ENCODE measurements at places on chromosomes 11 and 22.

GRCh38 chr11:910044-910588, 494 bp downstream of the CHID1 start:
- DNase-seq = no peak

- no peak for DNase-seq
Observed at GRCh38 chr11:12434325-12434654, 56.9 kb downstream of the PARVA start.

DNA sequence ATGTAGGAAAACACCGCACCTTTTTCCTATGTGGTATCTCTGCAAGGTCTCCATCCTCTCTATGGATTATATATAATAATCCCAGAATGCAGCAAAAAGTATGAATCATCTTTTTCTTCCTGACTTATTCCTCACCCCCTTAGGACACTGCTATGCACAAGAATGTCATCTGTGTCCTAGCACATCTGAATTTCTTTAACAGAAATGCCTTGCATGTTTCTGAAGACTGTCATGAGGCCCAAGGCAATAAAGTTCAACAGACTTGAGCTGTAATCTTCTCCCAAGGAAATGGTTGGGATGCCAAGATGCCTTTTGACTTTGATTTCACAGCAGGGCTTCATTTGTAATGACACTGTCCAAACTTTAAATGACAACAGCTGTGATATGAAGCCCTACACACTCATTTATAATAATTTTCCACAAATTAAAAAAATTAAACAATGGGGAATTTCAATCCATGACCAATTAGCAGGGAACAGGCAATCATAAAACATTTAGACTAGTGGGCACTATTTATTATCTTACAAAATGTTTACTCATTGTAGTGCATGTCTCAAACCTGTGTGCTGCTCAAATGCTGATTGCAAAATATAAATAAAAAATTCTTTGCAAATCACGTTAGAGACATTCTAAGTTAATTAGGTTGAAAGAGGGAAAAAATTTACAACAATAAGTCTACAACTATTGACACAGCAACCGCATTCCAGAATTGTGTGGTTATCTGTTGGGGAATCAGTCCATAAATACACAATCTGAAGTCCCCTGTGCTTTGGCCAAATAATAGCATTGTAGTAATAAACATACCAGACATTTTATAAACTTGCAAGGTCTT, 242.3 kb downstream of the SWAP70 start:
- DNase-seq = no peak

DNA sequence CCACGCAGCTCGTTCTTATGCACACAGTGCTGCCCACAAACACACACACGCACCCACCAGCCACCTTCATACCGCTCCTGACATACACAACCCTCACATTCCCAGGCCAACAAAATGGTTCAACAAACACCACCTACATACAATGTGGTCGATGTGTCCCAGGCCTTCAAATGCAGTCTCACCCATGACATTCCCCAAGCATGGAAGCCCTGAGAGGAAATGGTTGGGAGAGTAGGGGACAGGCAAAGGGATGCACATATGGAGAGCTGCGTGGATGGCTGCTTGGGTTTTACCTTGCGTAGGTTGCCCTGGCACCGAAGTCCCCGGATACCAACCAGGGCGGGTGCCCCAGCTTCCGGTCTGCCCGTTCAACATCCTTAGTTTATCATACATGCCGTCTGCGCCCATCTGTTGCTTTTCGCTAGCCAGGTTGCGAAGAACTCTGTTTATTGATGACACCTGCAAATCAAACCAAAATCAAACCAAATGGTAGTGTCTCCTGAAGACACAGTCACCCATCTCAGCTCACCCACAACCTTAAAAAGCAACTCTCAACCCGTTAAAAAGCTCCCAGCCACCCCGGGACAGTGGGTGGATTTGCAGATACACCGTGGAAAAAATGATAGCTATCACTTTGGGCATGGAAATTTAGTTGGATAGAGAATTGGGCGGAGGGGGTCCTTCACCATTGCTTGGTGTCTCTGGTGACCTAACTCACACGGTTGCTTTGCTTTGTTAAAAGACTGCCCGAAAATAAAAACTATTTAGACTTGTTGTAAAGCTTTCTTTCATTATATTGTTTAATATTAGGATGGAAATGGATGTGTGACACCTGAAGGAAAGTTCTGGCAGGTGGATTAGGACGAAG, 10.5 kb downstream of the PAX6 start:
- DNase-seq = no peak

GRCh38 chr22:49862496-49862776, 8.8 kb downstream of the ZBED4 start:
- DNase-seq = no peak

DNA sequence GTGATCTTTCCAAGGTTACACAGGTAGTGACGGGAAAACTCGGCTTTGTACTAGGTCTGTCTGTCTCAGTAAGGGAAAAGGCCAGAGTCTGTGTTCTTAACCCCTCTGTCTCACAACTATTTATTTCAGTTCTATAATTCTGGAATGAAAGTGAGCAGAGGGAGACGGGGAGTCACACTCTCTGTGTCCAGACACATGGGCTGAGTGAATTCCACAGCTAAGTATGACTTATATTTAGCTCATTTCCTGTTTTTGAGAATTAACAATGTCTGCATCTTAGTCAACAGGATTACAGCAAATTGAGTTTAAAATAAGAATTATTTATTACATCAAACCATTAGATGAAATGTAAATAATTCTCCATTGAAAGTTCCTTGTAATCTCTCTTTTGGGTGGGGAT, 62.5 kb upstream of the OR4B1 start:
- no peak for DNase-seq

DNA sequence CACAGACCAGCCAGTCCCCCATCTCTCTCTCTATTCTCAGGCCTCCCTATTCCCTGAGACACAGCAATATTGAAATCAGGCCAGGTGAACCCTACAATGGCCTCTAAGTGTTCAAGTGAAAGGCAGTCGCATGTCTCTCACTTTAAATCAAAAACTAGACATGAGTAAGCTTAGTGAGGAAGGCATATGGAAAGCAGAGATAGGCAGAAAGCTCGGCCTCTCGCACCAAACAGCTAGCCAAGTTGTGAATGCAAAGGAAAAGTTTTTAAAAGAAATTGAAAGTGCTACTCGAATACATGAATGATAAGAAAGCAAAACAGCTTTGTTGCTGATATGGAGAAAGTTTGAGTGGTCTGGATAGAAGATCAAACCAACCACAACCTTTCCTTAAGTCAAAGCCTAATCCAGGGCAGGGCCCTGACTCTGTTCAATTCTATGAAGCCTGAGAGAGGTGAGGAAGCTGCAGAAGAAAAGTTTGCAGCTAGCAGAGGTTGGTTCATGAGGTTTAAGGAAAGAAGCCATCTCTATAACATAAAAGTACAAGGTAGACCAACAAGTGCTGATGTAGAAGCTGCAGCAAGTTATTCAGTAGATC, 19.8 kb upstream of the MPZL2 start:
- DNase-seq = no peak

GRCh38 chr11:65997286-65997685, 4.7 kb downstream of the EIF1AD start:
- no peak for DNase-seq

DNA sequence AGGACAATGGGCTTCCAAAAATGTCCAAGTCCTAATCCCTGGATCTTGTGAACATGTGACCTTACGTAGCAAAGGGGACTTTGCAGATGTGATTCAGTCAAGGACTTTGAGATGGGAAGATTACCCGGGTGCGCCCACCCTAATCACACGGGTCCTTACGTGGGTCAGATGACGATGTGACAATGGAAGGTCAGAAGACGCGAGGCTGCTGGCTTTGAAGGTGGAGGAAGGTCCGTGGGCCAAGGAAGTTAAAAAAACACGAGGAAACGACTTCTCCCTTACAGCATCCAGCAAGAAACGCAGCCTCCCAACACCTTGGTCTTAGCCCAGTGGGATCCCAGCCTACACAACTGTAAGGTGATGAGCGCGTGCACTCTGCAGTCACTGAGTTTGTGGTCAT, 860.1 kb downstream of the TBC1D22A start:
- no peak for DNase-seq

DNA sequence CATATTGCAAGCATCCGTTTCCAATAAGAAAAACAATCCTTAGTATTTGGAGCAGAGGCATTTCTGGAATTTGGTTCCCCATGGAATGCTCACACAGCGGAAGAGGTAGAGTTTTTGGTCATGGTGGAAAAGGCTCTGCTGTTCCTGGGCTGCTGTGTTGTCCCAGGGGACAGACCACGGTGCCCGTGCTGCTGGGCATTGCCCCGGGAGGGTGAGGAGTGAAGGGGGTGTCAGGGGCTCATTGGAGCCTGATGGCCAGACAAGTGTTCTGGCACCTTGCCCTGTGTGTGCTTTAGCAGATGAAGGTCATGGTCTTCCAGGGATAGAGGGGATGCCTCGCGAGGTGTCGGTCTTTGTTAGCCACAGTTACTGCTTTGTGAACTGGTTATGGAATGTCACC, 61.2 kb downstream of the MPPED1 start:
- DNase-seq = no peak

- DNase-seq = no peak
Observed at GRCh38 chr11:124753205-124753604, 1.1 kb upstream of the VSIG2 start.

DNA sequence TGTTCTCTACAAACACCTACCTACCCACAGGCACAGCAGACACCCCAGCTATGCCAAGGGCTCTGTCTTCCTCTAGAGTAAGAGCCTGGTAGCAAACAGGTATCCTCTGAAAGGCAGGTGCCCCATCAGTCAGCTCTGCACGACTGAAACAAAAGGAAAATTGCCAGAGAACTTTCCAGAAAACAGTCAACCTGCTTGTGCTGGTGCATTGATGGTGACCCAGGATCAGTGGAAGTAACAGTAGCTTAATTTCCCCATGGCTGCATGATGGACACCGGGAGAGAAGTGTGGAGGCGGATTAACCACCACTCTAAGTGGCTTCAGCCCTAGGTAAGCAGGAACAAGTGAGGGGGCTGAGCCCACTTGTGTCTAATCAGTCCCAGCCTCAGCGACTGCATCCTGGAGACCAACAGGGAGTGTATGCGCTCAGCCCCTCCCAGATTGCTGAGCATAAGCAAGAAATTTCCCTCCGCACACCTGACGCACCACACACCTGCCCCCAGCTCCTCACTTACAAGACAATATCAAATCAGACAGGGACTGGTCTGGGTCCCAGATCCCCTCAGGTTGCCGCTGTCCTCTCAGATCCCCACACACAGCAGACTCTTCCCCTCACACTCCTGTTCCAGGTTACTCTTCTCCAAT, 70.7 kb upstream of the IGLL5 start:
- DNase-seq = no peak
